ENCODE measurements at places on chromosomes 11 and 22.

- DNase-seq = no peak
Observed at GRCh38 chr11:63775191-63775590, 6.6 kb upstream of the ZFTA start.

GRCh38 chr11:113311536-113311935 is 2.8 kb upstream of the TTC12 start:
- peak; percentile 43 for DNase-seq

GRCh38 chr11:8477151-8477550 is 116.9 kb downstream of the STK33 start:
- no peak for DNase-seq

- DNase-seq = no peak
Observed at GRCh38 chr22:17194213-17194612, 25.0 kb downstream of the ADA2 start.

DNA sequence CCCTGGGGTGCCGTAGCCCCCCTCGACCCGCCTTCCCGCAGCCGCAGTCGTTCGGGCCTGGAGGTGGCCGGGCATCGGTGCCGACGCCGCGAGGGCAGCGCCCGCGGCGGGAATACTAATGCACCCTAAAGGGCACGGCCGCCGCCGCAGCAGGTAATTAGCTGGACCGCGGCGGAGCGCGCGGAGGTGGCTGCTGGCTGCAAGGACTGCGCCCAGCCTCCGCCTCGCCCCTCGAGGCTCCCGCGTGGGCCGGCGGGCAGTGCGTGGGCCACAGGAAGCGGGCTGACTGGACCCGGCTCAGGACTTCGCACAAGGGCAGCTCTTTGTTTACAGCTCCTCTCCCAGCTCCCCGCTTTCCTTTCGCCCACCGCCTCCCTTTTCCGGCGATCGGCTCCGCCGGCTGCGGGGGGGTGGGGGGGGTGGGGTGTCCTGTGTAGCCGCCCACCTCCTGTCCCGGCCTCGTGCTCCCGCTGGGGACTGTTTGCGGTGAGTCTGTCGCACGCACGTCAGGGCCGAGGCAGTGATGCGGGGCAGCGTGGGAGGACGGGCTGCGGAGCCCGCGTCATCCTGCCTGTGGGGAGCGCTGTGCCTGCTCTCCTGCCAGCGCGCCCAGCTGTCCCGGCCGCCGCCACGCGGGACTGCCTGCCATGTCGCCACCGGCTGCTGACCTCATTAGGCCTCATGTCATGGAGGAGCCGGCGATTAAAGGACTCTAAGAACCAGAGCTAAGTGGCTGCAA is 53.2 kb downstream of the GRIK4 start:
- DNase-seq = peak; percentile 31

DNA sequence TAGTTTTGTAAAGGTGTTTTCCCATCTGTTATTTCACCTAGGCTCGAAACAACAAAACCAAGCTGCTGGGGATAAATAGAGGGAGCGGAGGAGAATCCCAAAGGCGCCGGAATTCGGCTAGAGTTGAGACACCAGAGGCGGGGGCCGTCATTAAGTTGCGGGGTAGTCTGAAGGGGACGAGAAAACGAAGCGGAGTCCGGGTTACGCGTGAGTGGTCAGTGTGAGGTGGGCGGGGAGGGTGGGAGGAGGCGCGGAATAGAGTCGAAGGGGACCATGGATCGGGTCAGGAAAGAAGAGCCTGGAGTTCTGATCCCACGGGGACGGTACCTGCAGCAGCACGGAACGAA is 361 bp downstream of the SRPRA start:
- no peak for DNase-seq

- DNase-seq = peak; percentile 72
Observed at GRCh38 chr11:762421-763072, 14.7 kb downstream of the GATD1 start.

DNA sequence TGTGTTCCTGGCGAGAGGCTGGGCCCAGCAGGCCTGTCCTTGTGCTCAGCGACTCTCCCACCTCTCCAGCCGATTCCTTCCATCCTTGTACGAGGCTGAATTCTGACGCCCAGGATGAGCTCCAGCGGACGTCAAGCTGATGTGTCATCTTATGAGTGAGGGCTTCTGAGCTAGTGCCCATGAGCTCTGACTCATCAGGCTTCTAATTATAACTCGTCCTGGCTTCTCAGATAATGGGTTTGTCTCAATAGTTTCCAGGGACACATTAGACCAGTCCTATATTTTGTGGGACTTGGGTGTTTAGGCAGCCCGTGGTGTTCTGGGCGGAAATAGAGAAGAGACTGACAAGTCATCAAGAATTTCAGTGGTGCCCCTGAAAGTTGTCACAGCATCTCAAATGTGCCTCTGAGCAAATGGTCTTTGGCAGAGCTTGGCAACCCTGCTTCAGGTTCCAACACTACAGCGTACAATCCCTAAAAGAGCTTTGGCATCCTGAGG is 108.2 kb upstream of the CD44 start:
- peak; percentile 94 for DNase-seq

DNA sequence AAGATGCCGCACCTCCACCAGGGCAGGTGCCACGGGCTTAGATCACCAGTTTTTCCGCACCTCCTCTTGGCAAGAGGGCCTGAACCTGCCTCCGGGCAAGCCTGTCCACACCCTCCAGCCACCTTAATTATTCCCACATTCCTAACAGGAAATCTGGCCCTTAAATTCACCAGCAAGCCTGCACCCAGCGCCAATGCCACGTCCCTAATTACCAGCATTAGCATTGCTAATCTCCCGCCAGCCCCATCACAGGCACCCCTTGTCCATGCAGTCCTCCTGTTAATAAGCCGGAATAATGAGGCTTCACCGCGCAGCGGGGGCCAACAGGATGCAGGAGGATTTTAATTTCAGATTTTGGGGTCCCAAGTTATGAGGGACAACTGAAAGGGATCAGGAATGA is 69.7 kb downstream of the PHF21B start:
- DNase-seq = no peak

DNA sequence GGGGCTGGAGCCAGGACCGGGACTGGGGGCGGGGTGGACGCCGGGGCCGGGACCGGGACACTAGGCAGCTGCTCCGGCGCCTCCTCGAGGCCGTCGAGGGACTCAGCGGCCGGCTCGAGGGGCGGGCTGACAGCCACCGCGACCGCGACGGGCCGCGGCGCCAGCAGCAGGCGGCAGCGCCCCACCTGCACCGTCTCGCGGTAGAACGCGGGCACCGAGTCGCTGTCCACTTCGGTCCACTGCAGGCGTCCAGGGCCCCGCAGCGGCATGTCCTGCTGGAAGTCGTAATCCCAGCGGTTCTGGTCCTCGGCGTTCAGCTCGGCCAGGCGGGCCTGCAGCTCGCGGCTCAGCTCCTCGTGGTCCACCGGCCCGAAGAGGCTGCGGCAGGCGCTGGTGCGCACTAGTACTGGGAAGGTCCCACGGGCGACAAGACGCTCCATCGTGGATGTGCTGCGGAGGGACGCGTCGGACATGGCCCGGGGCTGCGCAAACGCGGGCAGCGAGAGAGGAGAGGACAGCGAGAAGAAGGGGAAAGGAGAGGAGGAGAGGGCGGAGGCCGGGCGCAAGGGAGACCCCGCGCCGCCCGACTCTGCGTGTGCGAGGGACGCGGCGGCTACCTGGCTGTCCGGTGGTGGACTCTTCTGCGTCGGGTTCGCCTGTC is 428 bp downstream of the CDKN1C start:
- DNase-seq = peak; percentile 64

DNA sequence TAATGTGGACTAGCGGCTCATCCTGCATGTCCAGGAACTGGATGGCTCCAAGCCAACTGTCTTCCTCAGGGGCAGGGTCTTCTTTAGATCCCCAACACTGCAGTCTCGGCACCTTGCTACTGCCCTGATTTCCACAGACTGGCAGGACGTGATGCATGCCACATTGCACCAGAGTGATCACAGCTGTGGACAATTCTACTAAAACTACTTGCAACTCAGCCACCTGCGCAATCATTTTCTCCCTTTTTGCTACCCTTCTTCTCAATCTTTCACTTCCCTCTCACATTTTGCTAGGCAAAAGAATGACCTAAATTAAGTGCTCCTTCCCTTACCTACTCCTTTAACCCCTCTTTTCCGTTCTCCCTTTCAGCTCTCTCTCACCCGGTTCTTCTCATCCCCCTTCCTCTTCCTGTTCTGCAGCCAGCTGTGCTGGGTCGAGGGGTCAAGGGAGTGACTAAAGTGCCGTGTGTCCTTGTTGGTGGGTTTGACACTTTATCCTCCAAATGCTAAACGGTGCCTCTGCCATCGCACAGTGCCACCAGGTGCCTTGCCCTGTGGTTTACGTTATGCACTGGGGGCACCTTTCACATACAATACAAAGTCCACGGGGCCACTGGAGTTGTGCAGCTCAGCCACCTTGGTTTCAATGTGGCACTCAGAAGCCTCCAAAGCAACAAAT is 11.5 kb upstream of the PEX26 start:
- no peak for DNase-seq

DNA sequence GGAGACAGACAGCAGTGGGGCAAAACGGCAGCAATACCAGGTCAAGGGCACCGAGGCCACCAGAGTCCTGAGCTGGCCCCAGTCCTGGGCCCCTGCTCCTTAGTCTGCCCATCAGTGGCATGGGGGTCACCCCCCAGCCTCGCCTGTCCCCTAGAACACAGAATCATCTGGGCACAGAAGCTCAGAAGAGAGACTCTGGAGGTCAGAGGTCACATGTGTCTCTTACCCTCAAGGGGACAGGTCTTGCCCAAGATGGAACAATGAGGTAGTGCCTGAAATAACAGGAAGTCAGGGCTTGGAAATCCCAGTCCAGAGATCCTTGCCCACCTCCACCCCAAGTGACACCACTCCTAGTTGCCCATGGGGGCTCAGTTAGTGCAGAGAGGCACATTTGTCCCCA is 20.6 kb downstream of the PDE2A start:
- DNase-seq = no peak

DNA sequence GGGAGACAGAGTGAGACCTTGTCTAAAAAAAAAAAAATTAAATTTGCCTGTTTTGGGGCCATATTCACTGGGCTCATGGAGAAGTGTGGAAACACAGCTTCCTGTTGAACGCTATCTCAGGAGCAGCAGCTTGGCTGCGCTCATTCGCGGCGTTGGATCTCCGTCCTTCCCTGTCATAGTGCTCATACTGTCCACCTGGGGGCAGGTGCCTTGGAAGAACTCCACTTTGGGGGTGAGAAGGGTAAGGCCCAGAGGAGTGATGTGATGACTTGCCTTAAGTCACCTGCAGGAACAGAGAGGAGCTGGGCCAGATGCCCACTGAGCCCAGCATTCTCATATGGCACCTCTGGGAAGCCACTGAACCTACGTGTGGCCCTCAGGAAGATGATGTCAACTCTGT is 82.8 kb downstream of the CABIN1 start:
- no peak for DNase-seq

DNA sequence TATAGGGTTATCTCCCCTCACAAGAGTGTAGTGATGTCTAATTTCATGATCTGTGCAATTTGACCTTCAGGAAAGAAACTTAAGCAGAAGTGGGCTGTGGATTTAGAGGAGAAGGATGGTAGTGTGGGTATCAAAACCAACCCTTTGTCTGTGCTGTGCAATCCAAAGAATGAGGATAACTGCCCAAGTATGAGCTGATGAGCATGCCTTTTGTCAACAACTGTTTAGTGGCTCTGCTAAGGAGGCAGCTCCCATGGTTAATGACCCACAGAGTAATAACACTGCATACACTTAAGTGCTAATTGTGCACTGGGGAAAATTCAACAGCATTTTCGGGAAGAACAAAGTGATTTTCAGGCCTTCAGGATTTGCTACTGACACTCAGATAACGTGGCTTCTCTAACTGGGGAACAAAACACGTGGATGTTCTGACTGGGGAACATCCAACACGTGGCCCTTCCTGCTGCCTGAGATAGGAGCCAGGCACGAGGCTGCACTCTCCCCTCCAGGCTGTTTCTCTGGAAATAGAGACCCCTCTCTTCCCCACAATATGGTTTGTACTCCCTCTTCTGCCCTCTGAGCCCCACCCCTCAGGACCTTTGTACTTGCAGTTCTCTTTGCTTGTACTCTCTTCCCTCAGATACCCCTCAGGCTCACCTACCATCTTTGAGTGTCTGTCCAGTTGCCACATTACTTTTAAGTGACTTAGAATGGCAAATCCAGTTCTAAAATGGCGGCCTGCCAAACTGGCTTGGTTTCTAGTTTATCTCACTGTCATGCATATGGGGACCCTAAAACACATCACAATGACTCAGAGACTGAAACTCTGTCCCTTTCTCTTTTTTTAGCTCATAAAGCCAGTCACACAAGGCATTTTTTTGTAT is 234.9 kb upstream of the POU2AF2 start:
- no peak for DNase-seq

DNA sequence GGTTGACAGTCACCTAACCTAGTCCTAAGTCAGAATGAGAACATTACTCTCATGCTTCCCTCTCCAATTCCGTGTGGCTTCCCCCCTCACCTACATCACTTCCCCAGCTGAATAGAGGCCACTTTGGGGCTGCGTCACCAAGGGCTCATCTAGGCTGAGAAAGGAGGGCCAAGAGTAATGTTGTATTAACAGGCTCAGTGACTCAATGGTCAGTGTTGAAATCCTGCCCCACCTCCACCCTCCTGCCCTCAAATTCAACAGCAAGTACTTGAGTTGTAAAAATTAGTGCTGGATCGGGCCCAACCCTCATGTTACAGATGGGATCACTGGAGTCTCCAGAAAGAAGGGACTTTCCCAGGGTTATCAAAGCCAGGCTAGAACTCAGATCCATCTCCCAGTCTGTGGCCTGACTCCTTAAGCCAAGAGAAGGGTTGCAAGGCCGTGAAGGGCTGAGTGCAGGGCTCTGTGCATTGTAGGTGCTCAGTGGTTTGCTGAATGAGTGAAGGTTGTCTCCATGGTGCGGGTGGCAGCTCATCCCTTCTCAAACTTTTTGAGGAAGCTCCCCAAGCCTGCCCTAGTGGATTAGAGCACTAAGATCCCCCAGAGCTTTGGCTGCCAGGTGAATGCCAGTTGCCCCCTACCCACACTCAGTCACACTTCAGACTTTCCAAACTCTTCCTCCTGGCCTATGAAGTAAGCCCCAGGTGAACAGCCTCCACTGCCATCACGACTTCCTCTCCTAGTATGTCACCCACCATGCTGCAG is 3.2 kb downstream of the DGAT2 start:
- peak; percentile 79 for DNase-seq

- no peak for DNase-seq
Observed at GRCh38 chr11:18063125-18063524, 17.1 kb upstream of the TPH1 start.

DNA sequence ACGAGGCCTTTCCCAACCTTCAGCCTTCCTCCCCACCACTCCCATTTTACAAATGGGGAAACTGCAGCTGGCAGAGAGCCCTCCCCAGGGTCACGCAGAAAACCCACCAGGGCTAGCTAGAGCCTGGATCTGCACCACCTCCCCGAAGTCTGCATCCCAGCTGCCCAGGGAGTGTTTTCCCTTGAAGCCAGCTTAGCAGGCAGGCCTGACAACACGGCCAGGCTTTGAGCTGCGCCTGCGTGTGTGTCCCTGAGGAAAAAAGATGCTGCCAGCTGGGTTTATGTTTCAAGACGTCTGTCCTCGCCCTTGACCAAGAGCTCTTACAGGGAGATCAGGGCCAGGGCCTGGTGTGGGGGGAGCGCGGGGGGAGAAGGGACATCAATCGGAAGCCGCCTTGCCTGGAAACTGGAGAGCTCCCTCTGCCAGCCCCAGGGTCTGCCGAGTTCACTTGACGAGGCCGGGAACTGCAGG is 20.3 kb downstream of the WNT11 start:
- DNase-seq = peak; percentile 30
